GOT3 (cell line): ENCODE measurements at places on chromosomes 4 and X.

GRCh38 chr4:150047546-150047945 lies 30.7 kb upstream of the DCLK2 start:
- no peak for DNase-seq

- no peak for DNase-seq
These were observed 33.3 kb downstream of the CASK start for GRCh38 chrX:41890026-41890423.

DNA sequence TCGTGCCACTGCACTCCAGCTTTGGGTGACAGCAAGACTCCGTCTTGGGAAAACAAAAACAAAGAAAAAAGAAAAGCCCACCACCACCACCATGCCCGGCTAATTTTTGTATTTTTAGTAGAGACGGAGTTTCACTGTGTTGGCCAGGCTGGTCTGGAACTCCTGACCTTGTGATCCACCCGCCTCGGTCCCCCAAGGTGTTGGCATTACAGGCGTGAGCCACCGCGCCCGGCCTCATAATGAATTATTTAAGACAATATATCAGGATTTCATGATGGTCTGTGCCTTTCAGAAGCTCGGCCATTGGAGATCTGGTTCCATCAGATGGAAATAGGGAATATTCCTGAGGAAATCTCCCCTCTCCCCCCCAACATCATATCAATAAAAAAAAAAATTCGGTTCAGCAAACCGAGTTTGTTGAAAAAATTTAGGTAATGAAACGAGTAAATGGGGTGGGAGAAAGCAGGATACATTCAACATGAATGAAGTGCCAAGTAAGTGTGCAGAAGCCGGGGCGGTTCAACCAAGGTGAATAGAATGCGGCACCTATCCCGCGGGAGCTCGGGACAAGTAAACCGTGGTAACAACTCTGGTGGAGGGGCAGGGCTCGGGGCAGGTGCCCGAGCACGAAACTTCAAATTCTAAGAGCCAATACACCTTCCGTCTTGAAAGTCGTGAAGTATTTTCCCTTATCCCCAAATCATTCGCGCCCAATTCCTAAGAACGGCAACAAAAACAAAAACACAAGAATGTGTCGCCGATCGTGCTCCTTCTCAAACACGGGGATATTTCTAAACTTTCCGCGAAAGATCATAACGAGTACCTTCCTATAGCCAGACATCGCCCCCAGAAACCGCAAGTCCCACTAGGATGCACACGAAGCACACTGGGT lies 773 bp upstream of the TXLNG start:
- DNase-seq, result no peak

DNA sequence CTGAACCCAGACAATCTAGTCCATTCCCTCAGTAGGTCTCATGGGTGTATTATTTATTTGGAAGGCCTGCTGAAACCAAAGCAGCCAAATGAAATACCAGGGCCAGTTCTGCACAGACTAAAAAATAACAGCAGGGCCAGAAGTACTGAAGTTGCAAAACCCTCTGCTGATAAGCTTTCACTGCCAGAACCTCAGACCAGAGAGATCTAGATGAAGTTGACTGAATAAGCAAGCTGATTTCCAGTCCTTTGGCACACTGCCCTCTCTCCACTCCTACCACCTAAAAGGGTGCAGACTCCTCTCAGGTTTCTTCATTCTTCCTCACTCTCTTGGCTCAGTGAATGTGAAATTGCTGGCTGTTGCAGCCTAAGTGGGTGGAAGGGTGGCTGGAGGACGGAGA lies 276.7 kb upstream of the KLF3 start:
- DNase-seq, result no peak

GRCh38 chr4:28799696-28800095 lies 1920.5 kb upstream of the PCDH7 start:
- DNase-seq, result no peak

DNA sequence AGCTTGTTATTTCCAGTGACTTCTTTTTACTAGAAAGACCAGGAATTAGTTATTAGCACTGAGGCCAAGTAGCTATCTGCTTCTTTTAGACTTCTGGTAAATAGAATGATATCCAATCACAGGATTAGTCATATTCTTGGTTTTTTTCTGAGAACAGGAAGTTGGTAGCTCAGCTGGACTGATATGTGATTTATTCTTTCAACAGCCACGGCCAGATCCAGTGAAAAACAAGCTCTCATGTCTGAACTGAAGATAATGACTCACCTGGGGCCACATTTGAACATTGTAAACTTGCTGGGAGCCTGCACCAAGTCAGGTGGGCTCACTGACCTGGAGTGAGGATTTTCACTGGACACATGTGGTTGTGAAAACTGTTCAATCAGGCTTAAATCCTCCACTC lies 48.6 kb downstream of the PDGFRA start:
- no peak for DNase-seq

GRCh38 chrX:139297638-139298037 lies 232.9 kb upstream of the F9 start:
- no peak for DNase-seq

GRCh38 chr4:145069361-145069760 lies 28.6 kb downstream of the ANAPC10 start:
- DNase-seq, result no peak

DNA sequence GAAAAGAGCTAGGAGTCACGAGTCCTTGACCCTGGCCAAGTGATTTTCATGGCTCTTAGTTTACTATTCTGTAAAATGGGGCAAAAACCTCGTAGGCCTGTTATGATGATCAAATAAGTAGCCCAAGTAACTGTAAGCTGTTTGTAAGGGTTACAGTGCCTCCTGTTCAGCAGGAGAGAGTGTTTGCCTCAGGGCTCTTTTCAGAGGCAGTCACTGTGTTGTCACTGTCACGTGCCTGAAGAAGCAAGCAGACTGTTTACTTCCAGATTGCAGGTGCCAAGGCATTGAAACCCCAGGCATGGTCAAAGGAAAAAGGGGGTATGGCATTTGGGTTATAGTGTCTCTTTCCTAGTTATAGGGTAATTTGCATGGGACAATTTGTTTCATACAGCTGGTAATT lies 4.5 kb downstream of the RAB39B start:
- no peak for DNase-seq
